ENCODE measurements at places on chromosomes 11 and 22.

- peaks cover 64% of the 10 kb centered on the region for H3K36me3 ChIP-seq
- DNase-seq: no peak
- no peaks in the 10 kb centered on the region for H3K27me3 ChIP-seq
Measured at GRCh38 chr11:61841636-61842527, 13.8 kb downstream of the FADS2 start.

GRCh38 chr11:102560555-102561011, 30.0 kb upstream of the MMP7 start:
- H3K36me3 ChIP-seq: no peaks in the 10 kb centered on the region
- H3K27ac ChIP-seq: no peak overlapping the region
- peaks cover 13% of the 10 kb centered on the region for H3K4me1 ChIP-seq
- no peaks in the 10 kb centered on the region for H3K27me3 ChIP-seq
- no peak overlapping the region for H3K4me3 ChIP-seq
- no peak for DNase-seq

DNA sequence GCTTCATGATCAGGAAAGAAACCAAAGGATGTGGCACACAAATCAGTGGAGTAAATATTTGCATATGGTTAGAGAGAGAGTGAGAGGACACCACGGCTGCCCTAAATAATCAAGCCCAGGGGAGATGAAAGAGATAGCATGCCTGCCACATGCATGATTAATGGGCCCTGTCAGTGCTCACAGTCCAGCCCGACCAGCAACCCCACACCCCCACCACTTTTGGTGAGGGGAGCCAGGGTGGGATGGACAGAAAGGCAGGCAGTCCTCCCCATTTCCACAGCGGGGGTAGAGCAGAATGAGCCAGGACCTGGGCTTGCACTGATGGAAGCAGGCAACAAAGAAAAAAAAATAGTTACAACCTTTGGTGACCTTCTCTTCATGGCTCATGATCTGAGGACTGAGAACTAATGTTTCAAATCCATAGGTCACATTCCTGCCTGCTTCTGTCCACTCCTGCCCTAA, 545.0 kb downstream of the ETS1 start:
- H3K4me3 ChIP-seq: no peak overlapping the region
- DNase-seq: no peak
- no peaks in the 10 kb centered on the region for H3K27me3 ChIP-seq
- no peaks in the 10 kb centered on the region for H3K36me3 ChIP-seq
- H3K27ac ChIP-seq: no peak overlapping the region

GRCh38 chr11:10623797-10624761, 55.6 kb upstream of the LYVE1 start:
- no peaks in the 10 kb centered on the region for H3K4me1 ChIP-seq
- H3K4me3 ChIP-seq: no peak overlapping the region
- no peak overlapping the region for H3K27ac ChIP-seq
- H3K36me3 ChIP-seq: no peaks in the 10 kb centered on the region
- DNase-seq: peak; percentile 83

- DNase-seq: no peak
- no peaks in the 10 kb centered on the region for H3K36me3 ChIP-seq
- H3K4me3 ChIP-seq: no peak overlapping the region
- H3K4me1 ChIP-seq: no peaks in the 10 kb centered on the region
Measured at GRCh38 chr11:134905928-134906327, 493.9 kb upstream of the B3GAT1 start.

GRCh38 chr11:128581561-128582272, 5.6 kb downstream of the ETS1 start:
- no peaks in the 10 kb centered on the region for H3K27me3 ChIP-seq
- H3K4me1 ChIP-seq: peaks cover 78% of the 10 kb centered on the region
- DNase-seq: no peak
- H3K27ac ChIP-seq: peak overlapping the region; percentile 73
- H3K36me3 ChIP-seq: no peaks in the 10 kb centered on the region
- peak overlapping the region; percentile 71 for H3K4me3 ChIP-seq

DNA sequence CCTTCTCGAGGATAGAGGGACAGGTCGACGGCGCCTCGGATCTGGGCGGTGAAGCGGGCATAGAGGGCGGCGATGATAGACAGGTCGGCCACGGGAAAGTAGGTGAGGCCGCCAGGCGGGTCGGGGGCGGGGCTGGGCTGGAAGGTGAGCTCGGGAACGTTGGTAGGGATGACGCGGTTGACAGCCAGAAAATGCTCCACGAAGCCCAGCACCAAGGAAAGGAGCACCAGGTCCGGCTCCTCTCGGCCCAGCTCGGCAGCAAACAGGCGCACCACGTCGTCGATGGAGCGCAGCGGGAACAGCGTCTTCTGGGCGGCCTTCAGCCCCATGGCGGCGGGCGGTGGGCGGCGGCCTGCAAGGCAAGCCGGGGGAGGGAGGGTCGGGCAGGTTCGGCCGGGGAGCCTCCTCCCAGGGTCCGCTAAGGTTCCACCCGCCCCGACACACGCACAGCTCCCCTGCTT, 540 bp downstream of the MEN1 start:
- H3K27me3 ChIP-seq: no peaks in the 10 kb centered on the region
- H3K27ac ChIP-seq: no peak overlapping the region
- no peaks in the 10 kb centered on the region for H3K36me3 ChIP-seq
- DNase-seq: peak; percentile 81
- peaks cover 5% of the 10 kb centered on the region for H3K4me1 ChIP-seq

GRCh38 chr11:35953081-35953760, 9.4 kb downstream of the LDLRAD3 start:
- no peak overlapping the region for H3K27ac ChIP-seq
- H3K36me3 ChIP-seq: no peaks in the 10 kb centered on the region
- peaks cover 19% of the 10 kb centered on the region for H3K4me1 ChIP-seq

DNA sequence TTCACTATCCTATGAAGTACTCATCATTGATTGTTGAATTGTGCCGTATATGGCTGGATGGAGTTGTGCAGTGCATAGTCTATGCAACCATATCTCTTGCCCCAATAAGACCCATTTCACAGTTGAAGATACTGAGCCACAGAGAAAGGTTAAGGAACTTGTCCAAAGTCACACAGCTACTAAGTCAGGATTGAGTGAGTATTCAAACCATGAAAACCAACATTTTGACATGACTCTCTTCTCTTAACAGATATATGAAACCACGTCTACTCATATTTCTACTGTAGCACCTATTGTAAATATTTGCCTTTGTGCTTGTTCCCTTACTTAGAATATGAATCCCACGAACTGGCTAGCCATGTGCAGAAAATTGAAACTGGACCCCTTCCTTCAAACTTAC, 58.1 kb downstream of the MAML2 start:
- no peaks in the 10 kb centered on the region for H3K27me3 ChIP-seq
- H3K36me3 ChIP-seq: no peaks in the 10 kb centered on the region
- H3K4me1 ChIP-seq: peaks cover 14% of the 10 kb centered on the region
- no peak overlapping the region for H3K27ac ChIP-seq
- H3K4me3 ChIP-seq: no peak overlapping the region

- no peaks in the 10 kb centered on the region for H3K27me3 ChIP-seq
- no peak for DNase-seq
- no peak overlapping the region for H3K4me3 ChIP-seq
- H3K4me1 ChIP-seq: no peaks in the 10 kb centered on the region
Measured at GRCh38 chr22:47376901-47377505, 614.6 kb downstream of the TBC1D22A start.

GRCh38 chr11:15123849-15124248, 9.1 kb downstream of the INSC start:
- DNase-seq: no peak
- no peak overlapping the region for H3K4me3 ChIP-seq
- H3K36me3 ChIP-seq: no peaks in the 10 kb centered on the region
- no peaks in the 10 kb centered on the region for H3K4me1 ChIP-seq

DNA sequence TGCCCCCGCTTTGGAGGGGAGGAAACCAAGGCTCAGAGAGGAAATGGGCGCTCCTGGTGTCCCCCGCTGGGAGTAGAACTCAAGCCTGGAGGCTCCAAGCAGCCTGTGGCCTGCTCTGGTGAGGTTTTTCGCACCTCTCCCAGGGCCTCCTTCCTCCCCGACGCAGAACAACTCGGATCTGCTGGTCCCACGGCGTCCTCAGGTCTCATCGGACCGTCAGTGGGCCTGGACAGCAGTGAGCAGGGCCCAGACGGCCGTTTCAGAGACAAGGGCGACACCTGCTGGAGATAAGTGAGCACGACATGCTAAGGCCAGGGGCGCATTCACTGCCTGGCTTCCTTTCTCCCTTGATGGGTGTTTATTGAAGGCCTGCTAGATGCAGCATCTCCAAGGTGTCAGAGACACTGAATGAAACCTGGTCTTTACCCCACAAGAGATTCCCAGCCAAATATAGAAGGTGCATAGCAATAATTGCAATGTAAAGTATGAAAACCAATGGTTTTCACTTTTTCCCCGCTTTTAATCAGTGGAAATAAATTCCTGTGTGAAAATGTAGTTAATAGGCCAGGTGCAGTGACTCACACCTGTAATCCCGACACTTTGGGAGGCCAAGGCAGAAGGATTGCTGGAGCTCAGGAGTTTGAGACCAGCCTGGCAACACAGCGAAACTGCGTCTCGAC, 26.9 kb upstream of the CD82 start:
- no peaks in the 10 kb centered on the region for H3K36me3 ChIP-seq
- H3K27ac ChIP-seq: no peak overlapping the region
- no peak overlapping the region for H3K4me3 ChIP-seq
- H3K4me1 ChIP-seq: peaks cover 7% of the 10 kb centered on the region

DNA sequence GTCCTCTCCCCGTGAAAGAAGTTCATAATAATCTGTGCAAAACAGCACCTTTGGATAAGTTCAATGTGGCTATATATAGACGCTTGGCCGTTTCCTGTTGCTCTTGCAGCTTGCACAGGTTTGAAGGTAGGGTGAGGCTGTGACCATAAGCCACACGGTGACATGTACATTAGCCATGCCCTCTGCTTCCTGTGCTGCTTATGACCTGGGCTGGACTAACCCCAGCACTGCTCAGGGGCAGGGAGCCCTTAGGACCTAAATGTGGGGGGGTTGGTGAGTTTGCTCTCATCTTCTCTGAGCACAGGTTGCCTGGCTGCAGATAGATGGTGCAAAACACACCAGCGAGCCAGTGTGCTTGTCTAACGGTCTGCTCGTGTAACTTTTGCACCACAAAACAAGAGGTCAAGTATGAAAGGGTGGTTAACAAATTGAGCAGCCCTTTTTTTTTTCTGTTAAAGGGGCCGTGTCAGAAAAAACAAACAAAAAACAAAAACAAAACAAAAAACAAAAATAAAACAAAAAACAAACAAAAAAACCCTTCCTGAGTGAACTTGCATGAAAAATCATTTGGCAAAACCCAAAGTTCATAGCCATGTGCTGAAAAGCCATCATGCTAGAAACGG, 37.3 kb downstream of the FLI1 start:
- H3K27me3 ChIP-seq: peaks cover 8% of the 10 kb centered on the region
- H3K27ac ChIP-seq: no peak overlapping the region
- H3K36me3 ChIP-seq: no peaks in the 10 kb centered on the region
- no peak overlapping the region for H3K4me3 ChIP-seq
- H3K4me1 ChIP-seq: peaks cover 46% of the 10 kb centered on the region

GRCh38 chr22:26444777-26445176, 15.7 kb downstream of the ASPHD2 start:
- peaks cover 7% of the 10 kb centered on the region for H3K4me1 ChIP-seq
- H3K4me3 ChIP-seq: no peak overlapping the region
- H3K27ac ChIP-seq: no peak overlapping the region
- no peak for DNase-seq
- H3K27me3 ChIP-seq: no peaks in the 10 kb centered on the region

- H3K4me3 ChIP-seq: no peak overlapping the region
- H3K4me1 ChIP-seq: no peaks in the 10 kb centered on the region
- DNase-seq: no peak
- no peak overlapping the region for H3K27ac ChIP-seq
- H3K27me3 ChIP-seq: no peaks in the 10 kb centered on the region
Measured at GRCh38 chr22:17077255-17077654, 7.5 kb upstream of the IL17RA start.

DNA sequence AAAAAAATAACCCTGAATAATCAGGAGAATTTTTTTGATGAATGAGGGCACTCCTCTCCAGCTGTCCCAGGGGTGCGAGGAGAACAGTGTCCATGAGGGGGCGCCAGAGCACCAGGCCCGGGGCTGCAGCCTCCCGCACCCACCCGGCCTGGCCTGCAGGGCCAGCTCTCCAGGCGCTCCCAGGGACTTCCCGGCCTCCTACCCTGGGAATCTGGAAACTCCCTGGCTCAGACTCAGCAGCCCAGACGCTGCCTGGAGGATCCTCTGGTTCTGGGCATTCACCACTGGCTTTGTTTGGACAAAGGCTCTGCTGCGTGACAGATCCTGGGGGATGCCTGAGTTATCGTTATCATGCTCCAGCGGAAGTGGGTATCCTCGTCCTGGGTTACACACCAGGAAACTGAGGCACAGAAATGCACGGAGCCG, 31.0 kb downstream of the MCM5 start:
- H3K4me1 ChIP-seq: peaks cover 18% of the 10 kb centered on the region
- no peaks in the 10 kb centered on the region for H3K27me3 ChIP-seq
- peak; percentile 90 for DNase-seq
- H3K27ac ChIP-seq: no peak overlapping the region
- H3K4me3 ChIP-seq: no peak overlapping the region
- peaks cover 36% of the 10 kb centered on the region for H3K36me3 ChIP-seq

DNA sequence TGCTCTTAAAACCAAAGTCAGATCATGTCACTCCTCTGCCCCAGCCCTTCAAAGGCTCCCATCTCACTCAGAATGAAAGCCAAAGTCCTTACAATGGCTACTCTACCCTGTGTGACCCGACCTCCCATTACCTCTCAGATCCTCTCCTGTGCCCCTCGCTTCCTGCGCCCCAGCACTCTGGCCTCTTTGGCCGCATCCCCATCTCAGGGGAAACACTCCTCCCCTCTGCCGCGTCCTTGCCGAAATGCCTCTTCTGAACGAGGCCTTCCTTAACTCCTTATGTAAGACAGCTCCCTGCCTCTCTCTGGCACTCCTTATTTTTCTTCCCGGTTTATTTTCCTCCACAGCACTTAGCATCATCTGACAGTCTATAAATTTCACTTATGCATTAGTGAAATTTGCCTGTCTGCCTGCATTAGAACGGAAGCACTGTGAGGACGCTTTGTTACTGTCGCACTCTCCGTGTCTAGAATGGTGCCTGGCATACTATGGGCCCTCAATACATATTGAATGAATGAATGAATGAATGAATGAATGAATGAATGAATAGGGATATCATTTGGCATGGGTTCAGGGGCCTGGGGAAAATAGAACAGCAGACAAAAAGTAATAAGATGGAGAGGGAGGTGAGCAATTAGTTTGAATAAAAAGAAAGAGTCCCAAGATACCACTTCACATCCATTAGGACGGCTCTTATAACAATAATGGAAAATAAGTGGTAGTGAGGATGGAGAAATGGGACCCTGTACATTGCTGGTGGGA, 137.8 kb downstream of the CEP164 start:
- no peak overlapping the region for H3K27ac ChIP-seq
- H3K27me3 ChIP-seq: no peaks in the 10 kb centered on the region
- no peak for DNase-seq
- no peaks in the 10 kb centered on the region for H3K4me1 ChIP-seq

All from GM23338 (cell line).